Cardiac muscle cell (in vitro differentiated cells and primary cell): ENCODE measurements at places on chromosomes 13 and 19.

- peak; percentile 61 for DNase-seq
Observed at GRCh38 chr13:99307648-99308339, 595 bp upstream of the GPR183 start.

DNA sequence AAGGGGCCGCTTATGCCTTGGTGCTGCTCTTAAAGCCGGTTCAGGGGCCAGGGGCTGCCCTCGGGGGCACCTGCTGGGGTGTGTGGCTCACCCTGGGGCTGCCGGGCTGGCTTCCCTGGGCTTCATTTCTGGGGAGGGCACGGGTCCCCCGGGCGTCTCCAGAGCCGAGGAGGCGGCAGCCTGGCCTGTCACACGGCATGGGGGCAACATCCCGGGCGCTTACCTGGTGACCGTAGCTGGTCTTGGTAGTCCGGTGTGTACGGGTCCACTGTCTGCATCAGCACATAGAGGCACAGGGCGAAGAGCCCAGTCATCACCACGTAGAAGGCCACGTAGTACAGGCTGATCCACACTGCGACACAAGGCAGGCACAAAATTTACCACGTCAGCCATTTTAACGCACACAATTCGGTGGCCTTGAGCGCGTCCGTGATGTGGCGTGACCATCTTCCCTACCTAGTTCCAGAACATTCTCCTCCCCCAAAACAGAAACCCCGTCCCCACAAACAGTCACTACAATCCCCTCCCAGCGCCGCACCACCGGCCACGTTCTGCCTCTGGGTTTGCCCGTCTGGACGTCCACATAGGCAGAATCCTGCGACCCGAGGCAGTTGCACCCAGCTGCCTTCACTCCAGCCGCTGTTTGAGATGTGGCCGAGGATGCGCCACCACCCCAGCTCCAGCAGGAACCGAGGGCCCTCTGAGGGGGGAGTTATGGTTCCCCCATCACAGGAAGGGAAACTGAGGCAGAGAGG is 3.2 kb downstream of the ATP4B start:
- no peak for DNase-seq

GRCh38 chr13:68050761-68051160 is 820.6 kb upstream of the PCDH9 start:
- DNase-seq, result no peak

DNA sequence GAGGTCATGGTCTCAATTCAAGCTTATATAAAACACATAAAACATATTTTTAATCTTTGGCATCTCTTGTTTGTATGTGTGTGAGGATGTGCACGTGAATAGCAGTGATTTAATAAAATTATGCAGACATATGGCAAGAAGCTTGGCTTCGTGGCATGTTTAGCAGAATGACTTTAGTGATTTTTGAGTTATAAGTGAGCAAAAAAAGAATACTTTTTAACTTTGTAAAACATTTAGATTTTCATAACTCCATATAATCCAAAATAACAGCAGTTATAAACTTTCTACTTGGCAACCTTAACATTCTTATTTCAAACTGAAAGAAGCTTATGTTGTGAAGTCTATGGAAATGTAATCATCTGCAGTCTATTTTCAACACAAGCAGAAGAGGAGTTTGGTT is 120.6 kb downstream of the SLITRK1 start:
- no peak for DNase-seq

DNA sequence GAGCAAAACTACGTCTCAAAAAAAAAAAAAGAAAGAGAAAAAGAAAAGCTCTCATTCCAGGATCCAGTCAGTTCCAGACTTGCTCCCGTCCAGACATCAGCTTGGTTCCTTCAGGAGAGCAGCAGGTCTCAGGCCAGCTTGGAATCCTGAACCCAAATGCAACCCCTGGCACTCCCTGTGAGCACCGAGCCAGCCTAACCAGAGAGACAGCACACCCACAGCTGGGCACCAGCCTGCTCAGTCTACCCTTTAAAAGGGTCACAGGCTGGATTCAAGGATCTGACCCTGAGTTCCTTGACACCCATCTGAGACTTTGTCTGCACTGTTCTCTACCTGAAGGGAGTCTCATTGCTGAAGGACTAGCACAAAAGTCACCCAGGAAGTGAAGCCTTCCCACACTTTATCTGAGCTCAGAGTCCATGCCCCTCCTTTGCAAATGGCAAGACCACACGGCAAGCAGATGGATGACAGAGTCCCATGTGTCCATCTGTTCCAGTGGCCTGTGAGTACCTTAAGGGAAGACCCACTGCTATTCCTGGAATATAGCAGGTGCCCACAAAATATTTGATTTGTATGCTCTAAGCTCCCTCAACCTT is 1.4 kb downstream of the PEPD start:
- DNase-seq, result no peak

DNA sequence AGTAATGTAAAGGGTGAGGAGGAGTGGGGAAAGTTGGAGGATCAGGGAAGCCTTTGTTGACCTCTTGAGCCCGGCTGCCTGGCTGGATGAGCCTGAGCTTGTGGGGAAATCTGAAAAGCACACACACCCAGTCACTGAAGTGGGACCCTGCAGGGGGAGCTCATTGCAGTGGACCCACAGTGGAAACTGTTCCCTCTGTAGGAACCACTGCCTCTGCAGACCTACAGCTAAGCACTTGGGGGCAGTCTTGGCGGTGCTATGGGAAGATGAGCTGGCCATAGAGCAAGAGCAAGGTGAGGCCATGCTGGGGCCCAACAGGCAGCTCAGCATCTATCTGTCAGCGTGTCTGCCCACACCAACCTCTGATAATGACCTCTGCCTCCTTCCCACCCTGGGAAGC is 294.8 kb downstream of the TSHZ3 start:
- DNase-seq, result peak; percentile 63

DNA sequence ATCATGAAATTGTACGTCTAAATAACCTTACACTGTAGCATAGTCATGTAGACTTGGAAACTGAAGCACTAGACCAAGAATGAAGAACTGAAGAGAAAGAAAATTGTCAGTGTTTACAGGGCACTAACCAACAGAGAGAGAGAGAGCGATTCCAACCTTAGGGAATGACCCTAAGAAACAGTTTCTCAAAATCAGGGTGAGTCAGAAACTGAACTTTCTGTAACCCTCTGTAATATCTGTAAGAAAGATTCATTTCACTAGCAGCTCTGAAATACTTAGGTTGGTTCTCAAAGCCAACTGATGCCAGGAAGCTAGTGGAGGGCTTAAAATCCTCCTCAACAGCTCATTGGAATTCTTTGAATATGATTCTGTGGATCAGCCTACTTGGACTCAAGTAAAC is 936.9 kb downstream of the EFNB2 start:
- peak; percentile 29 for DNase-seq

GRCh38 chr19:11279505-11280236 is 16.3 kb upstream of the TSPAN16 start:
- no peak for DNase-seq

DNA sequence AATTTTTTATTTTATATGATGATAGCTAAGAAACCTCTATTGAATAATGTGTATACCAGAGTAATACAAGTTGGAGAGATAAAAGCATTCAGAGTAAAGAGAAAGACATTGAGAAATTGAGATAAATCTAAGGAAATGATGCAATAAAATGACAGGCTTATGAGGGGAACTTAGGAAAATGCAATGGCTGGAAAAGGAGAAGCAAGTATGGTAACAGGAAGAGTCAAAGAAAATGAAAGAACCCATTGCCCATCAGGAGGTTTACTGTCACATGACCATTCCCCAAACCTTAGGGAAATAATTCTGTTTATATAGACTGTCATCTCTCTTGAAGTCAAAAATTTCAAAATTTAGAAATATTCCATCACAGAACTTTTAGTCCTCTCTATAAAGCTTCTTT is 808.0 kb upstream of the PRR20A start:
- no peak for DNase-seq

DNA sequence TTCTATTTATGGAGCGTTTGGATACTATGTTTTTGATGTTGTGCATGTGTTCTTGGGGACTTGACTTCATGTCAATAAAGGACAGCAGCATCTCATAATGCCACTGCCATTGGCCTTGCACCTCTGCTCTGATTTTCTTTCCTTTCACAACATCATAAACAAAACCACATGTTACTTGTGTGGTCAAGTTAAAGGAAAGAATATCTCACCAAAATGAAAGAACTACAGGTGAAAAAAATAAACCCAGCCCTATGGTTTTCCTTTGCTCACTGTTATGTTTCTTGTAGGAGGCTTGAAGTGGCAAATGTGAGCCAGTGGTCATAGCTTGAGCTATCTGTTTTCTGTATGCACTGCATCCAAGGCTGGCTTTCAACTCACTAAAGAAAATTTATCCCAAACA is 240.4 kb downstream of the KCNRG start:
- no peak for DNase-seq

GRCh38 chr13:110944121-110944967 is 29.5 kb upstream of the ANKRD10 start:
- peak; percentile 81 for DNase-seq
